Activated naive CD4-positive, alpha-beta T cell treated with anti-CD3 and anti-CD28 coated beads, Interleukin-2, amount 50 U/mL, for 72 hours (primary cell): ENCODE measurements at places on chromosomes 5 and 9. TPM values are rescaled to one million over a fixed set of nuclear protein-coding genes. Genes with fewer than 3 reads are reported as not detected.

Gene SHISAL2B
- total RNA-seq: not detected

Gene ZNF346
- total RNA-seq: 24.3 TPM

Gene SV2C
- not detected for total RNA-seq

DNA sequence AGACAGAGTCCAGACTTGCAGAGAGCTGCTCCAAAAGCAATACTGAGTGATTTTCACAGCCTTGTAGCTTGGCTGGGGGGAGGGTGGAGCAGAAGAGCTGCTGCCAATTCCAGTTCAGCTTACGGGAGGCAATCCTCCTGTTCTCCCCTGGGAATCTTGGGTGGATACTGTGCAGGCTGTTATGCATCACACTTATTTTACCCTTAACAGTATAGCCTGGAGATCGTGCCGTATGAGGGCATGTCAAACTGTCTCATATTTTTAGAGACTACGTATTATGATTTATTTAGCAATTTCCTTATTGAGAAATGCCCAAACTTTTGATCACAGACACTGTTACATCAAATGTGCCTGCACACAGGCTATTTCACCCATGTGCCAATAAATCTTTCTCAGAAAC lies 85.2 kb downstream of the BASP1 start:
- no peak for DNase-seq

DNA sequence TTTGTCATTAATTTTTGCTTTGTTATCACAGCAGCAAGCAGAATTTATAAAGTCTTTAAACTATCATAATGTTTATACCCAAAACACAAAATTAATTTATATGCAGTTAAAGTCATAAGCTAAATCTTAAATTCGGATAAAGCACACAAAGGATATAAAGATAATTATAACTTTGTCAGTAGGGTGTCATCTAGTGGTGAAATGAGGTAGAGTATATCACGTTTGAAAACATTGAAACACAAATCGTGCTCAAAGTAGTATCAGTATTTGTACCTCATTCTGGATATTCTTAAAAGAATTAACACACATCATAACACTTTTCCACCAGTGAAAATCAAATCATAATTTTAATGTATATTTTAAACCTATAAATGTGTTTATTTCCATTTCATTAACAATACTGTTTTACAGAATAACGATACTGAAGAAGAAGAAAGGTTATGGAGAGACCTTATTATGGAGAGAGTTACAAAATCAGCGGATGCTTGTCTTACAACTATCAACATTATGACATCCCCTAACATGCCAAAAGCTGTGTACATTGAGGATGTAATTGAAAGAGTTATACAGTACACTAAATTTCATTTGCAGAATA lies 129.5 kb downstream of the NIPBL start:
- no peak for DNase-seq

DNA sequence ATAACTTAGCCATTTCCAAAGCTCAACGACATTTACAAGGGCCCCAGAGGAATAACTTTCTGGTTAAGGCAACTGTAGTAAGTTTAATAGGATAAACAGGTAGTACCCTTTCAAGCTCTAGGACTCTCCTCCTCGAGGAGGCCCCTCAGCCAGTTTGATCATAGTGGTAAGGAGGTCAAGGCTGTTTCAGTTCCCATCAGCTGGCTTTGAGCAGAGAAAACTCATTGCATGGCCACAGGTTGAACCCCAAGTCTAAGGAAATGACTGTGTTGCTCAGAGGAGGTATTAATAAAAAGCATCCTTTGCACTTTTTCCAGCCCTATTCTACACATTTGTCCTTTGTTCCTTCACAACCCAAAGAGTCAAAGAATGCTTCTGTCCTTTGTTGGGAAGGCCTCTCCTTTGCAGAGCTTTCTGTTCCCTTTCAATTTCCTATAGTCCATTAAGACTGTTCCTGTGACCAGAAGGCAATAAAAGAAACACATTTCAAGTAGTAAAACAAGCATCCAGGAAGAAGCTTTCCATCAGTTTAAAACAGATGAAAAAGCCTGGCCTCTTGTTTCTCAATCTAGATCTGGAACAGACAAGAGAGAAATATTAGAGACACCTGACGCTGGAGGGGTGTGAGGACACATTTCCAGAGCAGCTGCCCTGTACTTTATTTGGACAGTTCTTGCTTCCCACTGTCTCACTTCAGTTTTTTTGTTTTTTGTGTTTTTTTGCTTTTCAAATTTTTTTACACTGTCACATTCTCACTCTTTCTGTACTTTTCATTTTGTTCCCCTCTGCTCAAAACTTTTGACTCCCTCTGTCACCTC lies 54.1 kb downstream of the PRRC1 start:
- DNase-seq: no peak

DNA sequence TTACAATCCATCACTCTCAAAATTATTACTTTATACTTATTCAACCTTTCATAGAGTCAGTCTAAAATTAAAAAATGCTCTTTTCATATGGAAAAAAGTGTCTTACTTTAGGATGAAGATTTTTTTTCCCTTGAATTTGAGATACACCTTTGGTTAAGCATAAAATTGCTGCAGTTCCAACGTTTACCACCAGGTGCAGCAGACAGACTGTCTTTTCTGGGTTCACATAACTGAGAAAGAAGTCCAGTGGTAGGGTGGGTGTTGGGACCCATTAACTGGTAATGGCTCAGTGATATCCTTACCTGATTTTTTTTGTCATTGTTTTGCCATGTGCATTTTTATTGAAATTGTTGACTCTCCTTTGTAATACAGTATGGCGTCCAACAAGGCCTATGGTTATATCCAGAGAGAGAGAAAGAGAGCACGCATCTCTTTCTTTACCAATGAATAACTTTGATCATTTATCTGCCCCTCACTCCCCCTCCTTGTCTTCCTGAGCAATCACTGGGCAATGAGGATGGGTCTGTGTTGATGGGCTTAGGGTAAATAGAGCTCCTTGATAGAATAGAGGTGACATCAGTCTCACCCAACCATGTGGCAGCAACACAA lies 98.4 kb downstream of the FBXL7 start:
- DNase-seq: peak; percentile 19
